CD4-positive, alpha-beta T cell treated with Interleukin-15 for 1 hour (primary cell): ENCODE measurements at places on chromosomes 3 and 15.

GRCh38 chr3:31561891-31562290, 29.2 kb downstream of the STT3B start:
- no peak for DNase-seq

DNA sequence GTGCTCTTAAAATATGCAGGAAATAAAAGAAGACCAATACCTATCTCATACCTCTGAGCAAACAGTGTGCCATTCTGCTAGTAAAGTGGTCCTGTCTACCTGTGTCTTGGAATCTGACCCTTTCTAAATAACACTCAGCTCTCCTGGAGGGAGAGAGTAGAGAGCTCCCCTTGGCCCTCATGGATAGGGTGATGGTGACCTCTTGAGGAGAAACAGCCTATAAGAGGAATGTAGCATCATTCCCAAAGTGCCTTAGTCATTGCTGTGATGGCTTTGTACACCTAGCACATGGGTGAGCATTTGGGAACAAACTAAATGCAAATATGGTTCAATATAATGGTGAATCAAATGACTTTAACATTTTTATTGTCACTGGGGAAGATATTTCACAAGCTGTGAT, 10.0 kb downstream of the SNTN start:
- DNase-seq: no peak

- DNase-seq: no peak
Measured at GRCh38 chr3:132292042-132292441, 25.2 kb upstream of the ACP3 start.

DNA sequence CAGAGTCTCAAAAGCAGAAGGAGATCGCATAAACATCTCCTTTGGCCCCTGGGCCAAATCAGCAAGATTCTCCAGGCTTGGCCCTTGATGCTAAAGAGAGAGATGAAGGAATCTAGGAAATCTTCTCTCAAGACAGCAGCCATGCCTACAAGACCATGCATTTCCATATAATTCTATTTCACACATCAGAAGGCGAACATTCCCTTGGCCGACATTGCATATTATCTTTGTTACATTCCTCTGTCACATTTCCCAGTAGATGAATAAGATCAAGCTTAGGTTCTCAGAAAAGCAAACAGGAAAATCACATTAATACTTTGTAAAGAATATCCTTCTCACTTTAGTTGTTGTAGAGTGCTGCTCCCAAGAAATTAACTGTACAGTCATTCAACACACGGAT, 21.3 kb downstream of the GASK1A start:
- no peak for DNase-seq

DNA sequence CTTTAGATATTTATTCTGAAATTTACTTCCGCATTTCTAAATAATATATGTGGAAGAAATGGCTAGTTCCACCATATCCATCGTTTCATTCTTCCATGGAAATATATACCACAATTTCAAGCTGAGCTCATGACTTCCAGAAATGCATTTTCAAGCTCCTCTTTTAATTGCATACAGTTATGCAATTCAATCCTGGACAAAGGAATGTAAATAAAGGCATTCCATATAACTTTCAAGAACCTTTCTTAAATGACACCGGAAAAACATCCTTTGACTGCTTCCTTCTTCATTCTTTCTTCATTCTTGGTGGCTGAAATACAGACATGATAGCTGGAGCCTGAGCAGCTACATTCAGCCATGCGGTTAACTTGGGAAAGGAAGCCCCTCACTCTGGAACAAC, 185.2 kb upstream of the GADL1 start:
- DNase-seq: no peak

DNA sequence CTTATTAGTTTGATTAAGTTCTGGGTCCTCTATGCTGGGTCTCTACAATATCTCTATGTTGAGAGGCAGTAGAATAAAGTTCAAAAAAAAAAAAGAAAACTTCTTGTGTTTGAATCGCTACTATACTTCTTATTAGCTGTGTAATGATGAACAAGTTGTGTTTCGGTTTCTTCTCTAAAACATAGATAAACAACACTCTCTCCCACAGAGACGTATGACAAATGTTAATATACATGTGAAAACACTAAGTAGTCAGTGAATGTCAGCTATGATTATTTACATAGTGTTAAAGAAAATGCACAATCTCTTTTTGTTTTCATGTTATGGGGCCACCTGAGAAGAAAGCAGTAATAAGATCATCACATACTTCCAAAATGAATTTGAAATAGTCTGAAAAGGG, 45.3 kb downstream of the ACAP2 start:
- no peak for DNase-seq
